ENCODE measurements at places on chromosomes 5 and 9.
A peak's percentile ranks its signal among the peaks of the same experiment; 100 is the strongest.

- no peak for DNase-seq
Measured at GRCh38 chr5:109307456-109307855, 102.3 kb downstream of the PJA2 start.

- DNase-seq: no peak
Measured at GRCh38 chr9:31013371-31013770, 1371.1 kb upstream of the ACO1 start.

DNA sequence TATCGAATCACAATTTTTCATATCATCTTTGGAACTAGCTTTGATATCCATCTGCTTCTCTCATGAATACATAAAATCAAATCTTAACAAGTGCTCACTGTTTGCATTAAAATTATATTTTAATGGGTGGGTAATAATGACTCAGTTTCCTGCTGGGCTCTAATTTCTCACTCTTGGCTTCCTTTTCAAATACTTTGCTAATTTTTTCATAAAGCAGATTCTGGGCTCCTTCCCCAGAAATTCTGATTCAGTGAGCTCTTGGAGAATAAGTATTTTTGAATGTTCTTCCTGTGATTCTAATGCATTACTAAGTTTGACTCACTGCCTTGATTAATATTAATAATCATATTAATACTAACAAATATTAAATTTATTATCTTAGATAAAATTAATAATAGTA is 48.9 kb downstream of the YIPF5 start:
- DNase-seq: no peak

DNA sequence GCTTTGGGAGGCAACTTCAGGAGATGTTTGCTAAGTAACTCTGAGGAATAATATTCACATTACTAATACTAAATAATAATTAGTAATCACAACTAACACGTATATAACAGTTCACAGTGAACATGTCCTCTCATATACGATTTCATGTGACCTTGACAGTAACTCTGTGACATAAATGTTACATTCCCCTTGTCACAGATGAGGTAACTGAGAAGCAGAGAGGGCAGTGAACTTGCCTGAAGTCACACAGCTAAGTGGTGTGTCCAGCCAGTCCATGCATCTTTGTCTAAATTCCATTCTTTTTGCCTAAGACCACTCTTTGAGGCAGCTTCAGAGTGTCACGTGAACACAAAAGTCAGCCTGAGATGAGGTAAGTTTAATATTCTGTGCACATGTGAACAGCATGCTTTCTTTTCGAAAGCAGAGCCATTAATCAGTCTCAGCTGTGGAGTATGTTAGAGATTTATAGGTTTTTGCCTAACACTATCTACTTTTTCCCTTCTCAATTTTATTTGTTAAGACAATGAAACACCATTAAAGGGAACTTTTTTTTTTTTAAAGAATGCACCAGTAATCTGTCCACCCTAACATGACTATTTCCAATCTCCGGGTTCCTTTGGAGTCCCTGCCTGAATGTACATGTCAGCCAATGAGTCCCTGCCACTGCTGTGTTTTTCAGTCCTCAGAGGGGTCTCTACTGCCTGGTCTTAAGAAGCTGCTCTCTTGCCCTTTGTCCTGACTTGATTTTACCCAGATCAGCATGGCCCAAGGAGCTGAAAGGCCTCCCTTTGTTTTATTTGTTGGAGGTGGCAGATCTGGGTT is 43.5 kb downstream of the SH3PXD2B start:
- no peak for DNase-seq

GRCh38 chr9:68947015-68947414 is 66.9 kb downstream of the PRKACG start:
- DNase-seq: no peak

DNA sequence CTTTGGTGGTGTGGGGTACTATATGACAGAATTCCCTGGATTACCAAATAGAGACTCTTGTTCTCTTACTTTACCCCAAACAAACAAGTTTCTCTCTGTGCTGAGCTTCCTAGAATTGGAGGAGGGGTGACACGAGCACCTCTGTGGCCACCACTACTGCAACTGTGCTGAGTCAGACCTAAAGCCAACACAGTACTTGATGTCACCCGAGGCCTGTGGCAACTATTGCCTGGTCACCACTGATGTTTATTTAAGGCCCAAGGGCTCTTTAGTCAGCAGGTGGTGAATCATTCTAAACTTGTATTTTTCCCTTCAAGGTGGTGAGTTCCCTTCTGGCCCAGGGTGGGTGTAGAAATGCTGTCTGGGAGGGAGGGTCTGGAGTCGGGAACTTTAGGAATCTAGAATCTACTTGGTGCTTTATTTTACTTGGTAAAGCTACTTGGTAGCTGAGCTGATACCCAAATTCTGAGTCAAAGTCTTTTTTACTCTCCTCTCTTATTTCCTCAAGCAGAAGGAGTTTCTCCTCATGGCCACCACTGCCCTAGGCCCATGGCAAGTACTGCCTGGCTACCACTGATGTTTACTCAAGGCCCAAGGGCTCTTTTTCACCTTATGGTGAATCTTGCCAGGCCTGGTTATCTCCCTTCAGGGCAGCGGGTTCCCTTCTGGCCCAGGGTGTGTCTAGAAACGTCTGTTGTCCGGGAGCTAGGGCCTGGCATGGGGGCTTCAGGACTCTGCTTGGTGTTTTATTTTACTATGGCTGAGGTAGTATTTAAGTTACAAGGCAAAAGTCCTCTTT is 9.8 kb downstream of the LURAP1L start:
- no peak for DNase-seq

- DNase-seq: no peak
Measured at GRCh38 chr5:38536968-38537367, 19.5 kb downstream of the LIFR start.

DNA sequence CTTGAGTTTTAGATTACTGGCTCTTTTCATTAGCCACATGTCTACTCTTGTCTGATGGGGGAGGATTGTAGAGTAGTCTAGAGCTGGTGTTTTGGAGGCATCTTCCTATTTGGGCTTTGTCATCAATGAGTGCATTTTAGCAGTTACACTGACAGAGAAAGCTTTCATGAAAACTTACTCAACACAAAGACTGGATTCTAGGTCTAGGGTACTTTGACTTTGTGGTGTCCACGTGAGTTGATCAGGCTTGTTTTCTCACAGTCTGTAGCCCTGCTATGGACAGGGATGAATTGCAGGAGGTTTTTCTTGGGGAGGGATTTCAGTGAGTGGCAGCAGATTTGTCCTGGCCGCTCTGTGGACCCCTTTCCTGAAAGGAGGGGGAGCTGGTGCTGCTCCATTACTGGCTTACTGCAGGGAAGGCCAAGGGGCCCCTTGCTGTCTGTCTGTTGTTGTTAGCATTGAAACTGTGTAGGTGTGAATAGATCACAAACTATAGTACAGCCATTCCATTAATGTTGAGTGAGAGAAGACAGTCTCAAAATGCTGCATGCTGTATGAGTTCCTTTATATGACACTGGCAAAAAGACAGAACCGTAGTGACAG is 6.6 kb downstream of the TRIO start:
- no peak for DNase-seq

GRCh38 chr5:113163328-113163727 is 186.7 kb downstream of the DCP2 start:
- DNase-seq: no peak

GRCh38 chr9:69109152-69109551 is 64.9 kb upstream of the TJP2 start:
- no peak for DNase-seq

GRCh38 chr5:9192266-9192665 is 353.6 kb downstream of the SEMA5A start:
- DNase-seq: no peak

- no peak for DNase-seq
Measured at GRCh38 chr5:64074533-64074932, 91.1 kb upstream of the RNF180 start.

DNA sequence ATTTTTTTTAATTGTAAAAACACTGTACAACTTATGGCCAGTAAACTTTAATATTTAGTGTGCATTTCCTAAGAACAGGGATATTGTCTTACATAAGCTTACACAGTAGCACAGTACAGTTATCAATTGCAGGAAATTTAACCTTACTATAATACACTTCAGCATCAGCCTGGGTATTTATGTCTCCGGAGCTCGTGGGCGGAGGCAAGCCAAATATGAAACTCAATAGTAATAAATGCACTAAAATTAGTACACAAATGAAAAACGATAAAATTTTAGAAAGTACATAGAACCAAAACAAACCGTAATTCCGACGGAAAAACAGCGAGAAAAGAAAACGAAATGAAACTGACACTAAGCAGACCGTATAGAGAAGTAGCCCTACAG is 91.2 kb downstream of the ANXA2R start:
- DNase-seq: peak; percentile 47

DNA sequence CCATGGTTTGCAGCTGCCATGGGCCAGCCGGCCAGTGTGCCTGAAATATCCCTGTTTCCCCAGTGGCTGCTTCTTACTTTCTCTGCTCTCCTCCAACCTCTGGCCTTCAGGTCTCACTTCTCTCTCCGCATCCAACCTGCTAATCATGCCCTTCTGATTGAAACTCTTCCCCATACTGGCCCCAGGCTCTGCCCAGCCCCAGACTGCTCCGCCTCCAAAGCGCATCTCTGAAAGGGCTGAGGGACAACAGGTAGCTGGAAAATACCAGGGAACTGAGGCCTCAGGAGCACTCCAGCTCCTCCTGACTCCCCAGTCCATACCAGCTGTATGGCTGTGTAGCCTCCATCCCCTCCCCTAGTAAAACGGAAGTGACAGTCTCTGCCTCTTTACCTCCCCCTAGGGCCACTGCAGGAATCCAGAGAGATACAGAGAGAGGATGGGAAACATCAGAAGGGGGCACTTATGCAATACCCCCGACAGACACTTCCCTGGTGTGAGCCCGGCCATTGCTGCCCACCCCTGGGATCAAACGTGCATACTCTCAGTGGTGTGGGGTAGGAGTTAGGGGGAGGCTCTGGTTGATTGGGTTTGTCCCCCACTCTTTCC is 34.2 kb downstream of the PAX5 start:
- no peak for DNase-seq

- no peak for DNase-seq
Measured at GRCh38 chr9:87158765-87159164, 211.5 kb upstream of the GAS1 start.

DNA sequence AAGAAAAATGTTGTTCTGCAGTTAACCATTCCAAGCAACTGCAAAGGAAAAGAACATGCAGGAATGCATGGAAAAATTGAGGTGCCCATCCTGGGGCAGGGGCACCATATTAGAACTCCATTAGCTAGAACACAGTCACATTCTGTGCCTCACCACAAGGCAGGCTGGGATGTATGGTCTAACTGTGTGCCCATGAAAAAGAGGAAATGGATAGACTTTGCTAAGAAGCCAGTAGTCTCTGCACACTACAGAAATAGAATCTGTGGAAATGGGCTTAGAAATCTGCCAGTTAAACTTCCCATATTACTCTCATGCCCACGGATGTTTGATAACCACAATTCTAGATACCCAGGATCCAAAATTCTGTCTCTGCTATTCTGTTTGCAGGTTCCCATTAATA is 423.8 kb upstream of the SMARCA2 start:
- DNase-seq: no peak

DNA sequence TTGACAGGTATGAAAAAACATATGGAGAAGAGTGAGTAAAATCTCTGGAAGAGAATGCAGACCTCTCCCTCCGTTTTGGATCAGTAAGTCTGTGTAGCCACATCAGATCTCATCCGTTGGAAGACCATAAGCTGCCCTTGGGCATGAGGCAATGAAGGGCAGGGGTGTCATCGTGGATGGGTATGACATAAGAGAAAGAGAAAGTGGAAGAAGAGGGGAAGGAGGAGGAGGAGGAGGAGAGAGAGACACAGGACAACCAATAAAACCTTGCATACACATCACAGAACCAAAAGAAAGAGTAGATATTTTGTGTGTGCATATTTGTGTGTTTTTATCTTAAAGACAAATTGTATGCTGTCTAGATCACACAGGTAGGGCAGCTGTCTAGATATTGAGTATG is 50.7 kb downstream of the PRRC1 start:
- no peak for DNase-seq

DNA sequence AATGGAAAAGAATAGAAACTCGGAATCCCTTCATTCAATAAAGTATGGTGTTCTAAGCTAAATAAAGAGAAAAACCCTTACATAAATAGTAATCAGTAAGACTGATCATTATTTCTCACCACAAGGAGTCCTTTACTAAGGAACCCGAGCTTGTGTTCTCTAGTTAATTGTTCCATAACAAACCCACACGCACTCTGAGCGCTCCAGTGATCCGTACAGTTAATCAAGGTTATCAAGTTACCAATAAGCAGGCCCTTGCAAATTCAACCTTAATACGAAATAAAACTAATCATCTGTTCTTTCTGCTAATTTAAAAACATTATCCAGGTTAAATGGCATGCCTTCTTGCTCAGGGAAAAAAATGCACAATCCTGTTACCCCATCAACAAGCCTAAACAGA is 224.4 kb downstream of the FRMD3 start:
- no peak for DNase-seq

DNA sequence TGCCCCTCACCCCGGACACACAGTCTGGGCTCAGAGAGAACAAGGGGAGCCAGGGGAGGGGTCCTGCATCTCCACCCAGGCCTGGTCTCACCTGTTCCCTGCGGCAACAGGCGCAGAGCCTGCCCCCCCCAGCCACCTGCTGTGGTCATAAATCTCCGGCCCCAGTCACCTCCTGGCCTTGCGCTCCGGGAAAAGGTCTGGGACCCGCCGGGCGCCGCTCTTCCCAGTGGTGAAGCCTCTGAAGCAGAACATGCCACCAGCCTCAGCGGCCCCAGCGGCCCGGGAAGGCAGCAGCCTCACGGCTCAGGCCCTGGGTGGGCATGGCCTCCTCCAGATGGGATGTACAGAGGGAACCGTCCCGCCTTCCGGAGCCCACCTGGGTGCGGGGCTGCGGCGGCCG is 20.6 kb downstream of the NOTCH1 start:
- no peak for DNase-seq

DNA sequence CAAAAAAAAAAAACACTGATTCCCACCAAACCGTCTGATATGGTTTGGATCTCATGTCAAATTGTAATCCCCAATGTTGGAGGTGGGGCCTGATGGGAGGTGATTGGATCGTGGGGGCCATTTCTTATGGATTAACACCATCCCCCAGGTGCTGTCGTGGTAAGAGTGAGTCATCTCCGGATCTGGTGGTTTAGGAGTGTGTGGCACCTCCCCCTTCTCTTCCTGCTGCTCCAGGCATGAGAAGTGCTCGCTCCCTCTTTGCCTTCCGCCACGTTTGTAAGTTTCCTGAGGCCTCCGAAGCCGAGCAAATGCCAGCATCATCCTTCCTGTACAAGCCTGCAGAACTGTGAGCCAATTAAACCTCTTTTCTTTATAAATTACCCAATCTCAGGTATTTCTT is 45.2 kb downstream of the HSD17B3 start:
- DNase-seq: no peak

GRCh38 chr9:99753436-99753835 is 68.2 kb upstream of the NR4A3 start:
- no peak for DNase-seq

DNA sequence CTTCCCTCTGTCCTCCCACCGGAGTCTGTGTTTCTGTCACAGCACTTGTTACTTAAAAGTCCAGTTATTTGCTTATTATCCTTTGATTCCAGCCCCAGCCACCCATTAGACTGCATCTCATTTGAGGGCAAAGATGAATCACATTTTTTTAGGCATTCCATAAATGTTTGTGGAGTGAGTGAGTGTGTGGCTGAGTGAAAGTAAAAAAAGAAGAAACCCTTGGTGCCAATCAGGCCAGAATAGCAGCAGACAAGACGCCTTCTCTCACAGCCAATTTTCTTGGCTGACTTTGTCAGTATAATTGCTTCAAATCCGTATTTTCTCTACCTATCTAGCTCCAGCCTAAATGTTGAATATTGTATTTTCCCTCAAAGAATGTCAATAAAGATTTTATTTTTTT is 613.0 kb upstream of the WWC1 start:
- no peak for DNase-seq

- DNase-seq: no peak
Measured at GRCh38 chr9:114171500-114171899, 16.2 kb downstream of the COL27A1 start.

GRCh38 chr9:113131689-113132151 is 19.1 kb upstream of the SLC31A2 start:
- DNase-seq: no peak
